ENCODE measurements at places on chromosomes 6 and 20.

DNA sequence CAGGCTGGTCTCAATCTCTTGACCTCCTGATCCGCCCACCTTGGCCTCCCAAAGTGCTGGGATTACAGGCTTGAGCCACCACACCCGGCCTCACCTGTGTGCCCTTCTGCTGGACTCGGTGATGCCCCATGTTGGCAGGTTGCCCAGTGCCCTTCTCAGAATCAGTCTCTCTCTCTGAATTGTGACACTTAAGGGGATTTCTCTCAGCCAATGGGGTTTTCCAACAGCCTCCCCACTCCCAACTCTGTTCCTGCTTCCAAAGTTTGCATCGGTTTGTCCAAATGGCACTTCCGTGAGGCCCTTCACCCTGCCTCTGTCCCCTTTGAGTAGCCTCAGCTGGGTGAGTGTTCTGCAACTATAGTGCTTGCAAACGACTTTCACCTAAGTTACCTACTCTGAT, 3.1 kb upstream of the MRPS10 start:
- H3K4me1 ChIP-seq = peaks cover 30% of the 10 kb centered on the region
- H3K27ac ChIP-seq = no peak overlapping the region
- H3K27me3 ChIP-seq = no peaks in the 10 kb centered on the region
- no peak overlapping the region for H3K4me3 ChIP-seq

DNA sequence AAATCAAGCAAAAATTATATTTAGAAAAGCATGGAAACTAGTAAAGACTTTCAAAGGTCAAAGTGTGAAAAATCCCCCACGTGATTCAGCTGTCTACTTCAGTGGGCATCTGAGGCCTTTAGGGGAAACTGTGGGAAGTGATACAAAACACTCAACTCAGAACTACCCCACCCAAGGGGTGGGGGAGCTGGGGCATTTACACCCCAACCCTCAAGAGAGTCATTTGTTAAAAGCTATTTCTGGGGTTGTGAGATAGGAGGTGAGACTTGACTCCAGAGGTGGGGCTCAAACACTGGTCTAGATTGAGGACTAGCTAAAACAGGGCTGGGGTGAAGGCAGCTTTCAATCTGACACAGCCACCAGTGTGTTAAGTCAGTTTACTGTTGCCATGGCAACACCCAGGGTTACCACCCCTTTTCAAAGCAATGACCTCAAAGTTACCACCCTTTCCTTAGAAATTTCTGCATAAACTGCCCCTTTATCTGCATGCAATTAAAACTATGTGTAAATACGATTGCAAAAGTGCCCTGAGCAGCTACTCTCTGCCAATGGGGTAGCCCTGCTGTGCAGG, 9.9 kb upstream of the GTSF1L start:
- H3K27ac ChIP-seq = peak overlapping the region; percentile 62
- no peak for DNase-seq
- H3K4me1 ChIP-seq = peaks cover 44% of the 10 kb centered on the region
- H3K4me3 ChIP-seq = peak overlapping the region; percentile 35

DNA sequence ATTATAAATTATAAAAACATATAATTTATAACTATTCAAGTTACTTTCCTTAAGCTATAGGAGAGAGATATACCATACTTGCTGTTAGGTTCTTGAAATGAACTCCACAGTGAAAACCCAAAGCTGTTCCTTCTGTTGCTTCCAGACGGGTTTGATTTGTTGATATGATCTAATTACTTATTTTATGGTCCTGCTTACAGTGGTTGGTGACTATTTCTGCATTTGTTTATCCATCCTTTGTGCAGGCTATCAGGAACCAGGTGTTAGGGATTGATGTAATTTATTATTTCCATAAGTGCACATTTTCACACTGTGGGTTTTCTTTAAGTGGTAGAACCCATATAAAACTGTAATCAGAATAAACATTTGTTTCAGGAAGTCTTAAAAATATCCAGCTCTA, 167.1 kb downstream of the KIF6 start:
- H3K4me1 ChIP-seq = no peaks in the 10 kb centered on the region
- no peak overlapping the region for H3K4me3 ChIP-seq
- H3K27me3 ChIP-seq = peaks cover 14% of the 10 kb centered on the region
- H3K36me3 ChIP-seq = no peaks in the 10 kb centered on the region
- DNase-seq = no peak

- H3K27me3 ChIP-seq = no peaks in the 10 kb centered on the region
- no peaks in the 10 kb centered on the region for H3K36me3 ChIP-seq
- no peak for DNase-seq
- no peak overlapping the region for H3K27ac ChIP-seq
- H3K4me3 ChIP-seq = no peak overlapping the region
- no peaks in the 10 kb centered on the region for H3K4me1 ChIP-seq
Measured at GRCh38 chr6:71681234-71681867, 205.0 kb upstream of the RIMS1 start.

DNA sequence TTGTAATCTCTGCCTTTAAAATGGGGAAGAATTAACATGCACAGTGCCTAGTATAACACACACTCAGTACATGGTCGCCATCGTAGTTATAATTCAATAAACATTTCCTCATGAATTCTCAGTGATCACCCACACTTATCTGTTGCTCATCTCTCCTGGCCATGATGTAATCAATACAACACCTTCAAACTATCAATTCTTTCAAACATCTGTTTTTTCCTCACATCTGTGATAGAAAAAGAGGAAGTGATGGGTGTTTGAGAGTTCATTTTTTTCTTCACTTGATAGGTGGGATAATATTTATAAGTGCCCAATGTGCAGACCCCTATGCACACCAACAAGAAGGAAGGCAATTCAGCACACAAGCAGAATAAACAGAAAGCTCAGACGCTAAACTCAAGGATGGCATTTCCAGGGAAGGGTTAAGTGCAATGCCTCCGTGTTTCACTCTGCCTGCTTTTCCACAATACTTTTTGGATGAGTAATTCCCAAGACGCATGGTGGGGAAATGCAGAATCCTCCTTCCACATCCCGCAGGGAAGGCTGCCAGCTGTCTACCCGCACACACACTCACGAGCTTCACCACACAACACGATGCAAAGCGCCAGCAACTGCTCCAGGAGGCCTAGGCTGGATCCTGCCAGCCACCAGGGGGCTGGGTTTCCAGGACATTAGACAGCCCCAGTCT, 100.3 kb downstream of the GMPR start:
- H3K36me3 ChIP-seq = no peaks in the 10 kb centered on the region
- H3K27ac ChIP-seq = no peak overlapping the region
- DNase-seq = no peak
- H3K27me3 ChIP-seq = no peaks in the 10 kb centered on the region

GRCh38 chr6:36445621-36446020, 2.8 kb downstream of the KCTD20 start:
- H3K4me1 ChIP-seq = peaks cover 56% of the 10 kb centered on the region
- no peak for DNase-seq
- H3K36me3 ChIP-seq = peaks cover 30% of the 10 kb centered on the region

DNA sequence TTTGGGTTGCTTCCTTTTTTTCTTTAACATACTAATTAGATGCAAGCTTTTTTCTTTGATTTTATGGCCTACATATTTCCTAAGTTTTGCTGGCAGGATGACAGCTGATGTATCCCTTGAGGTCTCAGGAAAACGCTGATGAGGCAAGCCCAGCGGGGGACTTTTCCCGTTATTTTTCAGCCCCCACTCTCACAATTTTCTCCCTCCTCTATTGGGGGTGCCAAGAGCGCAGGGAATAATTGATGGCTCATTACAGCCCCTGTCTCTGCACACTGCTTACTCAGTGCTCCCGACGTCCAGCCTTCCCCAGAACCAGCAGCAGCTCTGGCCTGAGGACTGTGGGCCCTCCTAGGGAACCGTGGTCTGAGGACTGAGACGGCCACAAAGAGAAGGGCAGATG, 38.6 kb upstream of the VSTM2L start:
- H3K4me3 ChIP-seq = no peak overlapping the region
- peaks cover 89% of the 10 kb centered on the region for H3K36me3 ChIP-seq
- H3K27ac ChIP-seq = no peak overlapping the region
- no peaks in the 10 kb centered on the region for H3K4me1 ChIP-seq

DNA sequence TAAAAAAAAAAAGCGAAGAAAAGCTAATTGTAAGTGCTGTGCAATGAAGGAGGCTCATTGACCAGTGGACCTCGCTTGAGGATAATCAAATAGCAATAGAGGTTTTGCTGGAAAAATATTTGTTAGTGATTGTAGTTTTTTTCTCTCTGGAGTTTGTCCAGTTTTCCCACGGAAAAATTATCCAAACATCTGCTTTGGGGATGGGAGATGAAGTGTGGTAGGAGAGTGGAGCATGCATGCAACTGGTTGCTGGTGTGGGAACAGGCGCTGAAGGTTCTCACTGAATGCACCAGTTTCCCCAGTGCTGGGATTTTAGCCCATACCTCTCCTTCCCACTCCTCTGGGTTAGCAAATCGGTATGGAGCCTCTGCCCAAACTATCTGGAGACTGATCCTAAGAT, 281.7 kb upstream of the TAB2 start:
- peaks cover 35% of the 10 kb centered on the region for H3K4me1 ChIP-seq
- H3K27ac ChIP-seq = no peak overlapping the region
- no peak overlapping the region for H3K4me3 ChIP-seq
- H3K27me3 ChIP-seq = no peaks in the 10 kb centered on the region
- peaks cover 35% of the 10 kb centered on the region for H3K36me3 ChIP-seq

DNA sequence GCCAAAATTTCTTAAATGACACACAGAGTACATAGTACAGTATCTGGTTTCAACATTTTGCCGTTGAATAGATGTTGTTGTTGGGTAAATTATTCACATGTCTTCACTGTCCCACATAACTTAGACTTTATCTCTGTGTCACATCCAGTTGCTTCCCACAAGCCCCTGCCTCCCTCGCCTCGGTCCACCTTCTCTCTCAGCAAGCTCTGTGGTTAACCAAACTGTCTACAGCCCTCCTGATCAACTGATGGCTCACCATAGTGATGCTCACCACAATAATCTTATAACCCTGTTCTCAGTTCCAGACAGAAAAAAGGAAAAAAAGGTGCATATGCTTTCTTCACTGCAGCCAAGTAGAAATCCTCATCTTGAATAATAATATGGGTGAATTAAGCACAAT, 23.0 kb downstream of the IL17F start:
- H3K4me1 ChIP-seq = no peaks in the 10 kb centered on the region
- peaks cover 2% of the 10 kb centered on the region for H3K27me3 ChIP-seq
- no peak for DNase-seq
- H3K4me3 ChIP-seq = no peak overlapping the region
- H3K36me3 ChIP-seq = no peaks in the 10 kb centered on the region

- no peak for DNase-seq
- no peaks in the 10 kb centered on the region for H3K4me1 ChIP-seq
- H3K27ac ChIP-seq = no peak overlapping the region
- no peaks in the 10 kb centered on the region for H3K36me3 ChIP-seq
- H3K27me3 ChIP-seq = no peaks in the 10 kb centered on the region
Measured at GRCh38 chr6:169866668-169867521, 115.5 kb downstream of the ERMARD start.

GRCh38 chr20:13220904-13221297, at the start of gene ISM1:
Gene ISM1, plus strand, starts transcription at chr20:13221274. Its CDS starts 503 bp downstream, at chr20:13221777.
- no peak for DNase-seq
- peaks cover 62% of the 10 kb centered on the region for H3K27me3 ChIP-seq
- H3K4me3 ChIP-seq = peak within 1 kb of the TSS; percentile 70
- no peaks in the 10 kb centered on the region for H3K36me3 ChIP-seq

DNA sequence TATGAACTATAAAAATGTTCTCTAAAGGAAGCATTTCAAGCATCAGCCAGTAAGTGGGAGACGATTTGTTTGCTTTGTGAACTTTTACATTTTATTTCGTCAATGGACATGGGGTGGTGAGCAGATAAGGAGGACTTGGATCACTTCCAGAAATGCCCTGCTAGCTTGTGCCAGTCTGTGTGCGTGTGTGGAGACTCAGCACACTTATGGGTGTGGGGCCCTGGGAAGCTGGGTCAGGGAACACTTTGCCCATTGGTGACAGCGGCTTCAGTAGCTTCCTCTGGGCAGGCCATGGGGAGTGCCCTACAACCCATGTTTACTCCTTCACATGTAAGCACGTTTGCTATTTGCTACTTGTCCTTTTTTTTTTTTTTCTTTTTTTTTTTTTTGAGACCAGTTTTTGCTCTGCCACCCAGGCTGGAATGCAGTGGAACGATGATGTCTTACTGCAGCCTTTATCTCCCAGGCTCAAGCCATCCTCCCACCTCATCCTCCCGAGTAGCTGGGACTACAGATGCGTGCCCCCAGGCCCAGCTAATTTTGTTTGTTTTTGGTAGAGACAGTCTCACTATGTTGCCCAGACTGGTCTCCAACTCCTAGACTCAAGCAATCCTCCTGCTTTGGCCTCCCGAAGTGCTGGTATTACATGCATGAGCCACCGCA, 24.2 kb downstream of the PRDM1 start:
- H3K4me1 ChIP-seq = peaks cover 18% of the 10 kb centered on the region
- no peaks in the 10 kb centered on the region for H3K27me3 ChIP-seq
- H3K27ac ChIP-seq = no peak overlapping the region
- H3K36me3 ChIP-seq = peaks cover 32% of the 10 kb centered on the region
- no peak for DNase-seq

- no peak for DNase-seq
- H3K27ac ChIP-seq = no peak overlapping the region
- peaks cover 11% of the 10 kb centered on the region for H3K27me3 ChIP-seq
Measured at GRCh38 chr20:40606237-40606636, 82.8 kb downstream of the MAFB start.

DNA sequence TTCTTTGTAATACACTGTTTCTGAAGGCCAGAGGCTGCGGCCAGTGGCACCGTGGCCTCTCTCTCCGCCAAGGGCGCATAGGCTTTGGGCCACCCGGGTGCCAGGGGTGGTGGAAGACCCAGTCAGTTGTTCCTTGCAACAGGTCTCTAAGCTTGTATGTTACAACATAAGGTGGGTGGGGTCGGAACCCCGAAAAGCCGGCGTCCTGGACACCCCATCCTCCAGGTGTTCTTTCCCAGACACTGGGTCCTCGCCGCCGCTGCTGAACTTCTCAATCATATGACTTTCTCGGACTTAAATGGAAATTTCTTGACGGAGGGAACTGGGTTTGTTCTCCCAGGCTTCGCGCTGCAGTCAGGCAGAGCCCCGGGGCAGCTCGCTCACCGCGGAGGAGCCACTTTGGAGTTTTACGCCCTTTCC, 983 bp upstream of the KCNQ5 start:
- peaks cover 8% of the 10 kb centered on the region for H3K36me3 ChIP-seq
- no peaks in the 10 kb centered on the region for H3K27me3 ChIP-seq
- DNase-seq = peak; percentile 16
- peak overlapping the region; percentile 96 for H3K4me3 ChIP-seq

GRCh38 chr6:46170357-46171289, at the start of gene ENPP5:
Gene ENPP5, minus strand, starts transcription at chr6:46170980. Its CDS starts 2,718 bp downstream, at chr6:46168262.
- H3K27ac ChIP-seq = no peak within 1 kb of the TSS
- H3K4me1 ChIP-seq = peaks cover 10% of the 10 kb centered on the region

DNA sequence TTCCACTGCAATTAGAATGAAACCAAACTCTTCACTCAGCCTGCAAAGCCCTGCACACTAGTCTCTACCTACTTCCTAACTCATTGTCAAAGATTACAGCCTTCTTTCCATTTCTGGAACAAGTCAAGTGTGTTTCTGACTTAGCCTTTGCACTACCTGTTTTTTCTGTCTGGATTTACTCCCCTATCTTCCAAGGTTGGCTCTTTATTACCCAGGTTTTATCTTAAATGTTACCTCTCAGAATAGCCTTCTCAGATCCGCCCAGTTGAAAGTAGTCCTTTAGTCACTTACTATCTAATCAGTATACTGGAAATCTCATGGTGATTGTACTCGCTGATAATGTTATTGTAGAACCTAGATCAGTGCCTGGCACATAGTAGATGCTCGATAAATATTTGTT, 42.7 kb downstream of the TBPL1 start:
- H3K4me3 ChIP-seq = no peak overlapping the region
- H3K27me3 ChIP-seq = no peaks in the 10 kb centered on the region
- H3K4me1 ChIP-seq = no peaks in the 10 kb centered on the region
- no peaks in the 10 kb centered on the region for H3K36me3 ChIP-seq
- no peak for DNase-seq
